ENCODE measurements at places on chromosomes 6 and 20.

- DNase-seq = peak; percentile 42
Observed at GRCh38 chr6:35206346-35206745, 7.4 kb upstream of the SCUBE3 start.

GRCh38 chr6:103729658-103730057, 1130.1 kb downstream of the HACE1 start:
- no peak for DNase-seq

- no peak for DNase-seq
Observed at GRCh38 chr20:35360033-35360432, 51.7 kb downstream of the UQCC1 start.

DNA sequence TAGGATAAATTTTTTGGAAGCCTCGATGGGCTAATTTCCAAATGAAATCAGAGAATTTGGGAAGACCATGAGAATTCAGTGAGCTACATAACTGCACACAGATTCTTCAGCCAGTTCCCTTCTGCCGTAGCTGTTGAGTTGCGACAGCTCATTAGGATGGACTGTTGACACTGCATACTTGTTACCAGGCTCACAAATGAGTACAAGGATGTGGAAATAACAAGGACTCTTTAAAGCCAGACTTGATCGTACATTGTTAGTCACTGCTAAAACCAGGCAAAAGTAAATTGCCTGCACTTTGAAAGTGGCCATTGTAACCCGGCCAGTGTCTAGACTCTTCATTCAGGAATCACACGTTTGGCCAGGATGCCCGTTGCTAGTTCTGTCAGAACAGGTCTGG, 37.0 kb downstream of the NDUFAF5 start:
- DNase-seq = no peak

GRCh38 chr6:134178161-134179044, 126.0 kb upstream of the SLC2A12 start:
- peak; percentile 96 for DNase-seq

- DNase-seq = peak; percentile 17
Observed at GRCh38 chr20:18288749-18289267, 481 bp downstream of the ZNF133 start.

DNA sequence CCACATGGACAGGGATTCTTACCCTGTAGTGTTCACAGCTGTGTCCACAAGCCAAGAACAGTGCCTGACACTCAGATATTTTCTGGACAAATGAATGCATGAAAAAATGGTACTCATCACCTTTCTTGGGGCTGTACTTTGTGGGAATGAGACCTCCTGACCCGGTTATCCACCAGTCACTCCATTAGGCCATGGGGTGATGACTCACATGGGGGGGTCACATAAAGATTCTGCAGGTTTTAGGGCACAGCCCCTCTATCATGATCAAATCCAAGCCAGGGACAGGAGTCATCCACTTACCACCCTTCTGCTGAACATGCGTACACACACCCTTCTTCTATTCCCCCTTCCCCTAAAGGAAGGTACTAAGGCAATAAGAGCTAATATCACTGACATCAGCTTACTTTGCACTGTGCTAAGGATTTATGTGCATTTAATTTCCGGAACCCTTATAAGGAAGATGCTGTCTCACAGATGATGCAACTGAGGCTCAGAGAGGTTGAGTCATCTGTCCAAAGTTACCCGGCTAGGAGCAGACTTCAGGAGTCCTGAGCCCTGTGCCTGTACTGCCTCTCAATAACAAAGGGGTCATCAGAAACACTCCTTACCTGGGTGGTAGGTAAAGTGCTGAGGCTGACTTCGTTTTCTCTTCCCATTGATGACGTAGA, 107.8 kb downstream of the NFATC2 start:
- DNase-seq = peak; percentile 91

- no peak for DNase-seq
Observed at GRCh38 chr6:36809941-36810803, 29.1 kb downstream of the CPNE5 start.

DNA sequence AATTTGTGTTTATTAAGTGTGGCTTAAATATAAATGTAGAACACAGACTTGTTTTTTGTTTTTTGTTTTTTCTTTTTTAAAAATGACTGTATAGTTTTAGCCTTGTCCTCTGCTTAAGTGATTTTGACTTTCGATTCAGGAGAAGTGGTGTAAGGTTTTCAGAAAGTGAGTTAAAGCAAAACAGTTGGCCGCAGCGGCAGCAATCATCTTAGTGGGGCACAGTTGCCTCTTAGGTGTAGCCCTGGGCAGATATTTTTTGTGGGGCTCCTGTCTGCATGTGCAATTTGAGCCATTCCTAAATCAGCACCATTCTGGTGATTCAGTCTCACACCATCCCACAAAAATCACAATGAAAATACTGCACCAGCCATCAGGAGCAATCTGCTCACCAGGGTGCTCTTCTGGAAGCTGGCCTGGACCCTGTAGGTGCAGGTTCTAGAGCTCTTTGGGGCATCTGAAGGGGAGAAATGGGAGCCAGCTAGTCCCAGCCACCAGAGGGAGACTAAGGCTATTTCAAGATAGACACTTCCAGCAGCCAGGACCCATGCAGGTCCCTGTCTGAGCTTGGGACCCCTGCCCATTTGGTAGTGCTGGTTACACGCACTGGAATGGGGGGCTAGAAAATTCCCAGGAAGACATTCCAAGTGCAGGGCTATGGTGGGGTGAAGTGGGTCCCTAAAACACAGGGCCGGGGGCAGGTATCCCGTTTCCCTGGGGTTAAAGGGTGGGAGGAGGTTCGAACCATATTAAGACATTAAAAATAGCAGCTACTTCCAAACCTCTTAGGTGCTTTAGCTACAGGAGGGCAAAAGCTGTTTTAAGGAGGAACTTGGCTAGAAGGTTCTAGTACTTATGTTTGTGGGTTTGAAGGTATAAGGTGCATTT, 156.6 kb downstream of the NFATC2 start:
- DNase-seq = peak; percentile 41

DNA sequence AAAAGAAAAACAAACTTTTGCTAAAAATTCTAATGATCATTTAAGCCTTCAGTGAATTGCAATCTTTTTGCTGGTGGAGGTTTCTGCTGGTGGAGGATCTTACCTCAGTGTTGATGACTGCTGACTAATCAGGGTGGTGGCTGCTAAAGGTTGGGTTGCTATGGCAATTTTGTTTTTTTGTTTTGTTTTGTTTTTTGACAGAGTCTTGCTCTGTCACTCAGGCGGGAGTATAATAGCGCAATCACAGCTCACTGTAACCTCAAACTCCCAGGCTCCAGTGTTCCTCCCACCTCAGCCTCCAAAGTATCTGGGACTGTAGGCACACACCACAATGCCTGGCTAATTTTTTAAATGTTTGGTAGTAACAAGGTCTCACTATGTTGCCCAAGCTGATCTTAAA, 94.7 kb downstream of the ANKRD6 start:
- DNase-seq = no peak

- no peak for DNase-seq
Observed at GRCh38 chr6:138434925-138435324, 30.9 kb downstream of the HEBP2 start.

GRCh38 chr20:11982289-11982954, 64.7 kb downstream of the BTBD3 start:
- DNase-seq = no peak

DNA sequence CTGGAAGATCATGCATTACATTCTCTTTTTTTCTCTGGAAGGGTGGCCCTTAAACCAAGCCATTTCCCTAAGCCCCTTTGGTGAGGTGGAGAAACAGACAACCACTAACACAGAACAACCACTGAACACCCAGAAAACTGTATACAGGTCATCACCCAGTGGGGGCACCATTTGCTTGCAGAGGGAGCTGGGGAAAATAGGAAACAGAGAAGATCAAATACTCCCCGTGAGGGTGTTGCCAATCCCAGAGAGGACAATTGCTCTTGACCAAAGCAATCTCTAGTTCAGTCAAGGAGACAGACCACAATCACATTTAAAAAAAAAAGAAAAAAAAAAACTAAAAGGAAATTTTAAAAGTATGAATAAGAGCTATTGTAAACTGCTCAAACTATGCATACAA, 865 bp upstream of the DAAM2 start:
- no peak for DNase-seq

DNA sequence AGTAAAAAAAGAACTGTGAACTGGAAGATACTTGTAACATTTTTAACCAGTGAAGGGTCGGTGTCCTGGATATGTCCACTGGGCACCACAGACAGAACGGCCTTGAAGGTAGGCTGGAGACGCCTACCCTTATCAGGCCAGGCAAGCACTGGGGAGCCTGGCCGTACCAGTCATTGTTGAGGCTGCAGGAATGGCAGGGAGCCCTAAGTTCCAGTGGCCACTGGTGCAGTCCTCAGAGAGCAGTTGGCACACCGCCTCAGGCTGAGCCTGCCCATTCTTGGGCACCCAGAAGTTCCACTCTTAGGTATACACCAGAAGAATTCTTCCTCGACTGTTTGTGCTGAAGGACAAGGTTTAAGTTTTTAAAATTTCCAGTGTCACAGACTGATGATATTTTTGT, 20.5 kb downstream of the DNAJC5 start:
- no peak for DNase-seq

GRCh38 chr20:710780-711450, 35.3 kb upstream of the SCRT2 start:
- DNase-seq = no peak

- no peak for DNase-seq
Observed at GRCh38 chr6:135181333-135182070, 394 bp downstream of the MYB start.

DNA sequence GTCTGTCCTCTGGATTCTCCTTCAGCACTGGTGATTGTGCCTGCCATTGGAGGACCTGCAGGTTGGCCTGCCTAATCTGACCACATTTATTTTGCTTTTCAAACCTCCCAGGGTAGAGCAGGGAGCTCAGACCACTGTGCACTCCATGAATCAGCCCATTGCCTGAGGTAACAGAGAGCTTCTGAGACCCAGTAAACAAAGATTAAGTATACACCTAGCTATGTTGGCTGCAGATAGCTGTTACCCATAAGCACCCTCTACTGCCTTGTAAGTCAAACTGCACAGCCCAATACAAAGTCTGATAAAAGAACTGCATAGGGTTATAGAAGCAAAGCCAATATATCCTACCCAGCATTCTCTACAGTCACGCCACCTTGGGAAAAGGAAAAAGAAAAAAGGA, 338.7 kb downstream of the HTR1B start:
- DNase-seq = peak; percentile 51

GRCh38 chr6:165726965-165727381, 63.9 kb upstream of the PDE10A start:
- DNase-seq = no peak

DNA sequence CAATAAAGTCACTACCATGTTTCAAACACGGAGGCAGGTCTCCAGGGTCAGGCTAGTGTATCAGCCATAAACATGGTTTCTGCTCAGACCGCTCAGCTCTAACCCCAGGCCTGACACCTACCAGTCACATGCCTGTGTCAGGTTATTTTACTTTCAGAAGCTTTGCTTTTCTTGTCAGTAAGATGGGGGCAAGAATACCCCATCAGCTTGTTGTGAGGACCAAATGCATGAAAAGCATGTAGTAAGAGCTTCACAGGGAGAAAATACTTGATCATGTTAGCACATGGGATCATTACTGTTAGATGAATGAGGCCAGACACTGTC, 65.2 kb upstream of the PIM1 start:
- no peak for DNase-seq

- no peak for DNase-seq
Observed at GRCh38 chr6:69795469-69796072, 1.2 kb downstream of the LMBRD1 start.

- DNase-seq = no peak
Observed at GRCh38 chr20:9634327-9634726, 119.9 kb downstream of the LAMP5 start.

DNA sequence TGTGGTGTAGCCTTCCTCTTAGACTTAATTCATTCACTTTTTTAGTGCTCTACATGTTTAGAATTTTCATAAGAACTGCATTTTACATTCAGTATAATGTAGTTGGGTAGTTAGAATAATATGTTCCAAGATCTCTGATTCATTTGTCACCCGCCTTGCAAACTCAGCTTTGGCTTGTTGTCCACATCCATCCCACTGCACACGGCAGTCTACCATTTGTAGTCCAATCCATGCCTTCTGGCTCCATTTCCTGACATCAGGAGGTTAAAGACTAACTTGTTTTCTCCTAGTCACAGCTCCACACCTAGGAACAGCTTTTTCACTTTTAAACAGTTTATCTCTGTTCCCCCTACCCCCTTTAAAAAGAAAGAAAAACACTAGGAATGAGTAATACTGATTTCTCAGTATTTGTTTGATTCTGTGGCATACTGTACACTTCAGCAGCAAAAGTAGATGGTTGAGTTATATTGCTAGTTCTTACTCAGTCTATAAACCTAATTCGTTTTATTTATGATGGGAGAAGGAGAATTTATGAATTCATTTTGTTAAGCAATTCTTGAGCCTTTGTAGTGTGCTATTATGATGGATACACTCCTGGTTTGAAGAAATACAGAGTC, 180.9 kb downstream of the ARID1B start:
- DNase-seq = peak; percentile 35

DNA sequence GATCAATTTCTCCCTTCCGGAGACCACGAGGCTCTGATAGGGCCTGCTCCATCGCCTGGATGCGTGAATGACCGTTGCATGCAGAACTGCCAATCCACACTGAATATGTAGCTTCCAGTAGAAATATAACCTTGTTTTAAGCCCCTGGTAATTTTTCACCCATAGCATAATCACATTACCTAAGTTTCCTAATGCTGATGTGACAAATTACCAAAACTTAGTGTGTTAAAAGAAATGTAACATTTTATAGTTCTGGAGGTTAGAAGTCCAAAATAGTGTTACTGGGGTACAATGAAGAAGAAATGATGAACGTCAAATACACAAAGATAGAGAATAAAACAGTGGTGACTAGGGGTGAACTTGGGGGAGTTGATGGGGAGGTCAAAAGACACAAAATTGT, 22.0 kb upstream of the SIRPD start:
- no peak for DNase-seq

DNA sequence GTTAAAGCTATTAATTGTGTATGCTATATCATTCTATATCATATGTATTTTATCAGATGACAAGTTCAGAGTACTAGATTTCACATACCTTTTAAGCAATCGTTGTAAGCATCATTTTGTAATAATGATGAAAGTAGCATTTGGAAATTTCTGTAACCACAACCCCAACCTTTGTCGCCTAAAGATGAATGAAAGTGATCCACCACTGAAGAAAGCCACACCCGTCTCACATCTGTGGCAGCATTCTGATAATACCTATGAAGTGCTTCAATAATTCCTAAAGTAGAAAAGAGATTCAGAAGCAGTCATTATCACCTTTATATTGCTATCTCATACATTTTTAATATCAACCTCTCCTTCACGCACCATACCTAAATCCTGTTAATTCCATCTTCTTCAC, 16.6 kb downstream of the ZUP1 start:
- DNase-seq = no peak

DNA sequence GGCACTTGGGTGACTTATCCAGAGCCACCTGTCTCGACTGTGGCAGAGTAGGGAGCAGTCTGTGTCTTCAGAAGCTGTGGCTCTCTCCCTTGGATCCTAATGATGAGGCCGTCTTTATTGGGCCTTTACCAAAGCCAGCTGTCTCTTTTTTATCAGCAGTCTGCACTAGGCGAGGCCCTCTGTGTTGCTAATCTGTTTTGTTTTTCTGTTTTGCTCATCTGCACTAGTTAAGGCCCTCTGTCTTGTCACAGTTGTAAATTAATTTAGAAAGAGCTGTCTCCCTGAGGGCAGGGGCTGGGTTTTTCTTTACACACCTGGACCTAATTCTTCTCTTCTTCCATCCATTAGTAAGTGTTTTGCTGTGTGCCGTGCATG, 45.0 kb downstream of the CDS2 start:
- no peak for DNase-seq
